ENCODE measurements at places on chromosomes 6 and 20. TPM values are rescaled to one million over a fixed set of nuclear protein-coding genes. Genes with fewer than 3 reads are reported as not detected.
A peak's percentile ranks its signal among the peaks of the same experiment; 100 is the strongest.

TUBB1 gene
- total RNA-seq, result 0.35 TPM

DNA sequence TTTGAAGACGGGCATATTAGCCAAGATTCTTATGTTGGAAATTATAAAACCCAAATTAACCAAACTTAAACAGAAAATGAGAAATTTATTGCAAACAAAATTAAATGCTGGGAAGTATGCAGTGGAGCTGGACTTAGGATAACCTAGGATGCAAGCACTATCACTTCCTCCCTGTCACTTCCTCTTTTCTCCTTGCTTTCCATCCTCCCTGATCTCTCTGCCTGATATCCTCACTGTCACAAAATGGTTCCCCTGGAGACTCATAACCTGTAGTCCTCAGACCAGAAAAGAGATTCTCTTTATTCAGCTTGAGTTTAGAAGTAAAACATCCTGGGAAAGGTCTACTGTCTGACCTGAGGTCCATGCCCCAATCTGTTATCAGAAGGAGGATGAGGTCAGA, 7.4 kb upstream of the KLHL32 start:
- peak; percentile 20 for DNase-seq

GRCh38 chr20:20938599-20938998, 167.6 kb downstream of the LINC00237 start:
- DNase-seq, result no peak

DNA sequence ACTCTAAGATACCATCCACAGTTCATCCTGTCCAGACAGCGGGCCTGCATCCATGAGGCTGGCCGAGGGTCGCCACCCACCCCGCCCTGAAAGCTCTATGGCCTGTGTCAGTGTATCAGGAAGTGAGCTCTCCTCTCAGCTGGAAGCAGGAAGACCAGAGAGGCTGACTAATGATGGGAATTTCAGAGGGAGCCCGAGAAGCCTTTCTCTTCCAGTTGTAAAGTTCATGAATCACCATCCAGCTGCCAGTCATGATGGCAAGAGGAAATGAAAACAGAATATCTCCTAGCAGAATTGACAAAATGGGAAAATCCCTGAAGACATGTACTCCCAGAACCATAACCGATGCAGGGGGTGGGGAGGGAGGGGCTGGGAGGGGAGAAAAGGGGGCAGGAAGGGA, 109.6 kb upstream of the RPS6KA2 start:
- no peak for DNase-seq

DNA sequence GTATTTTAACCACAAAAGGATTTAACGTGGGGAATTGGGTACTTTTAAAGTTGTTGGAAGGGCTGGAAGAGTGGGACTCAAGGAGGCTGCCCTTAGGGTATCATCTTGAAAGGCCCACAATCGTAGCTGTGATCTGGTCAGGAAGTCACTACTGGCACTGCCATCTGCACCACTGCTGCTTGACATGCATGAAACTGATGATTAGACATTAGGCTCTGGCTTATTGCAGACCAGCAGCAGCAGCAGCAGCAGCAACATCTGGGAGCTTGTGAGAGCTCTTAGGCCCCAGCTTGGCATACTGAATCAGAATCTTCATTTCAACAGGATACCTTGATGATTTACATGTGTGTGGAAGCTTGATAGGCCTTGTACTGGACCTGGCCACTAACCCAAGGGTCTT, 68.6 kb downstream of the PHF20 start:
- DNase-seq, result no peak

All from muscle of leg (tissue), 16 donors.